ENCODE measurements at places on chromosomes 2 and 18.

DNA sequence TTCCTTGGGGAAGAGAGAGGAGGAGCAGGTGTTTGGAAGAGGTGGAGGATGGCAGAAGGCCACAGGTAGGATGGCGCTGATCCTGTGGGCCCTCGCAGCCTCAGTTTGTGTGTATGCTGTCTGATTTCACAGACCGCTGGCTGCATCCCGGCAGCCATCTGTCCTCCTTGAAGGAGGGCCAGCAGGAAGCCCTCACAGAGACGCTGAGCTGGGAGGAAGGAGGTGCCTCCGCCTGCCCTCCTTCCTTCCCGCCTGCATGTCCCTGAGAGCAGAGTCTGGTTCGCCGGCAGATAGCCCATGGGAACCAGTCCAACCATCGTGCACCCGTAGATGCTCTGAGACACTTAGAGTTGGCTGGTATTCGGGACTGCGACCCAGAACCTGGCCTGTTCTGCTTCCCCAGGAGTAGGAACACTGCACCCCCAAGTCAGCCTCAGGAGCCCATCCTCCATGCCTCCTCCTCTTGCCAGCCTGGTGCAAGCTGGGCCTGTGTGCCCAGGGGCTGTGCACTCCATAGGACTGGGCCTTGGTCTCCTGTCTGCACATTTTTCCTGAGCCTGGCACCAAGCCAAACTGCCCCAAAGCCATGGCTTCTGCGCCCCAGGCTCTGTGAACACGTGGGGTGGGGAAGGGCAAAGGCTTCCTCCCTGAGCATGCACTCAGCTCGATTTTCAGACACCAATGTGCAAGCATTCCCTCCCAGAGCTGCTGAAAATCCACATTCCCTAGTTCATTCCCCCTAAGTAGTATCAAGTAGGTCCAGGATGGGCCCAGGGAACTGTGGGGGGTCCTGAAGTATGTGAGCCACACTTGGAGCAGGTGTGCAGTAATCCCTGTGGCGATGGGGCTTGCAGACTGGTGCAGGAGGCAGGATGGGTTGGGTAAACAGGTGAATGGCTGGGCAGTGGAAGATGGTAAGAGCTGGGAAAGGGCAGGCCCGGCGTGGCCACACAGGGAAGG is 115.6 kb downstream of the SEPTIN10 start:
- DNase-seq = no peak

DNA sequence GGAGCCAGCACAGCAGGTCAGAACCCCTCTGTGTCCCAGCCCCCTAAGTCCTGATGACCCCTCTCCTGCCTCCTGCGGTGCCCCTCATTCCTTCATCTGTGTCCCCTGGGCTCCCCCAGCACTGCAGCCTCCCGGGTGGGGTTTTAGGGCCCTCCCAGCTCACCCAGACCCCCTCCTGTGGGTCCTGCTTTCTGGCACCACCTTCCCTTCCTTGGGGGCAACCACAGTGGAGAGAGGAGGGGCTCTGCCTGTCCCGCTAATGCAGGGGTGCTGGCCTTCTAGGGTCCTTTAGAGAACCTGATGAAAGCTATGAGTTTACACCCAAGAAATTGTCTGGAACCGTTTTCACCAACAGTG is 42.7 kb upstream of the ALPP start:
- no peak for DNase-seq

GRCh38 chr2:151027151-151027550 is 234.5 kb downstream of the RBM43 start:
- DNase-seq = no peak

- DNase-seq = no peak
Measured at GRCh38 chr18:34281722-34282121, 57.0 kb upstream of the NOL4 start.

DNA sequence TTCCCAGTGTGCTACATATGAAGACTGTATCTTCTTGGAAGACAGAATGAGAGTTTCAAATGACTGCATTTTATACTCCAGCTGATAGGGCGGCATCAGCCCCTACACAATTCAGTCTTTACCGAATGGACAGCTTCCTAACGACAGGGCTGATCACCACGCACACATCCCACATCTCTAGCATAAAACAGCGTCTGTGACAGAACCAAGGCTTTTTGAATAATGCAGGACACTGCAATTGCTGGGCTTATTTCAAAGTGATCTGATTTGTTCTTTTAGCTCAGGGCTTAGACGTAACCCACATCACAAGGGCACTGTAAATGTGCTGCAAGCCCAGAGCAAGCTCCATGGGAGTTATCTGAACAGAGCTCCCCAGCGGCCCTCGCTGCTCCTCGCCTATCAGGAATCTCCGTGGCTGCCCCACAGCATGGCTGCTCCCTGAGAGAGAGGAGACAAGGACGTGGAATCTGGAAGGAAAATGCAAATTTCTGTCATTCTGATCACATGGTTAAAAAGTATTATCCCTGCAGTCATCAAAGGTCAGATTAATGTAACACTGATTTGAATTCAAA is 158.5 kb upstream of the ALKAL2 start:
- DNase-seq = no peak

DNA sequence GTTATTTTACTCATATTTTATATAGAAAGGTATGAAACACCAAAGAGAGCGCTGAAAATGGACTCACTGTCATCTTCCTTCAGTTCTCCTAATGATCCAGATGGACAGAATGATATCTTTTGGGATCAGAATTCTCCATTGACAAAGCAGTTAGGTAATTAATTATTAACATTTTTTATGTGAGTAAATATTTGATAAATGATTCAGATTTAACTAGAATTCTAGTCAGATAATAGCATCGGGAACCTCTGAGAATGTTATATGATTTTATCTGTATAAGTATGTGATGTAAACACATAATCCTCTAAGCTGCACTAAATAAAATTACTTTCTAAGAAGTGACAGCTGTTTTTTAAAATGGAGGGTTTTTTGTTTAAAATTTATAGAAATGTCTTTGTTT is 2.0 kb downstream of the ETAA1 start:
- no peak for DNase-seq

- no peak for DNase-seq
Measured at GRCh38 chr2:107582487-107582886, 244.2 kb upstream of the RGPD4 start.

DNA sequence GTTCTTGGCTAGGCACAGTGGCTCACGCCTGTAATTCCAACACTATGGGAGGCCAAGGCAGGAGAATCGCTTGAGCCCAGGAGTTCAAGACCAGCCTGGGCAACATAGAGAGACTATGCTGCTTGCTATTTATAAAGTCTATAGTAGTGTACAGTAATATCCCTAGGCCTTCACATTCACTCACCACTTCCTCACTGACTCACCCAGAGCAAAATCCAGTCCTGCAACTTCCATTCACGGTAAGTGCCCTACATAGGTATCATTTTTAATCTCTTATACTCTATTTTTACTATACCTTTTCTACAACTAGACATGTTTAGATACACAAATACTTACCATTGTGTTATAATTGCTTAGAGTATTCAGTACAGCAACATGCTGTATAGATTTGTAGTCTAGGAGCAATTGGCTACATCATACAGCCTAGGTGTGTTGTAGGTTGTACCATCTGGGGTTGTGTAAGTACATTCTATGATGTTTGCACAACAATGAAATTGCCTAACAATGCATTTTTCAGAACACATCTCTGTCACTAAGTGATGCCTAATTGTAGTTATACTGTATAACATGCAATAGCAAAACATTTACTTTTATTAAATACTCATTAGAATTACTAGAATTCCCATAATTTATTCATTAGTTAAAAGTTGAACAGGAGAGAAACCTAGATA is 8.8 kb downstream of the DHX57 start:
- DNase-seq = no peak

GRCh38 chr2:35447215-35447614 is 908.4 kb upstream of the CRIM1 start:
- DNase-seq = no peak

- no peak for DNase-seq
Measured at GRCh38 chr2:152686321-152686720, 30.9 kb downstream of the PRPF40A start.

DNA sequence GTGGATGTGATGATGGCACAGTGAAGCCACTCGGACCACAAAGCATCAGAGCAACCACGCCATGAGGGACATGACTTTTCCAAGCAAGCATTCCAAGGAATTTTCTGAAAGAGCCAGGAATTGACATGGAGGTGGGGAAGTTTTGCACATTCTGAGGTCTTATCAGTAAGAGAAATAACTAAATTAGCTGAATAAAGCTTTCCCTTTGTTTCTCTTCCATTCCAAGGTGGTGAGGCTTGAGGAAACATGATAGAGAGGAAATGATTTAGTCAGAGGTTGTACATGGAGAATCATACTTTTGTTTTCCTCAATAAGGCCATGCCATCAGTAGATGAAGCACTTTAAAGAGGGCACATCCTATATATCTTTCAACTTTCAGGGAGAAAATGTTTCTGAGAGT is 115.7 kb upstream of the MMADHC start:
- no peak for DNase-seq

DNA sequence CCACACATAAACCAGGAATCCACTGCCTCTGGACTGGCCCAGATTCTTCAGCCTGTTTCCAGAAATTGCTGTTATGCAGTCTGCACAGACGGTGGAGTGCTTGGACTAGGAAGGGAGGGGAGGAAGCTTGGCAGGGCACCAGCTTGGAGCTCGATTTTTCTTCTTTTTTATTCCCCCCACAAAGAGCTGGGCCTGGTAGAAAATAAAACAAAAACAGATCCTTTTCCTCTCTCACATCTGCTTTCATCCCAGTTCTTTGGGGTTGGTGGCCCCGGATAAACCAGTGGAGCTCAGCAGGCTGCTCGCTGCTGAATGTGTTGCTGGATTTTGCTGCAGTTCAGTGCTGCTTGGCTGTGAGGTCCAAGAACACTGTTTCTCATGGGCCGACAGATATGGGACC is 16.0 kb downstream of the LRRTM1 start:
- no peak for DNase-seq

DNA sequence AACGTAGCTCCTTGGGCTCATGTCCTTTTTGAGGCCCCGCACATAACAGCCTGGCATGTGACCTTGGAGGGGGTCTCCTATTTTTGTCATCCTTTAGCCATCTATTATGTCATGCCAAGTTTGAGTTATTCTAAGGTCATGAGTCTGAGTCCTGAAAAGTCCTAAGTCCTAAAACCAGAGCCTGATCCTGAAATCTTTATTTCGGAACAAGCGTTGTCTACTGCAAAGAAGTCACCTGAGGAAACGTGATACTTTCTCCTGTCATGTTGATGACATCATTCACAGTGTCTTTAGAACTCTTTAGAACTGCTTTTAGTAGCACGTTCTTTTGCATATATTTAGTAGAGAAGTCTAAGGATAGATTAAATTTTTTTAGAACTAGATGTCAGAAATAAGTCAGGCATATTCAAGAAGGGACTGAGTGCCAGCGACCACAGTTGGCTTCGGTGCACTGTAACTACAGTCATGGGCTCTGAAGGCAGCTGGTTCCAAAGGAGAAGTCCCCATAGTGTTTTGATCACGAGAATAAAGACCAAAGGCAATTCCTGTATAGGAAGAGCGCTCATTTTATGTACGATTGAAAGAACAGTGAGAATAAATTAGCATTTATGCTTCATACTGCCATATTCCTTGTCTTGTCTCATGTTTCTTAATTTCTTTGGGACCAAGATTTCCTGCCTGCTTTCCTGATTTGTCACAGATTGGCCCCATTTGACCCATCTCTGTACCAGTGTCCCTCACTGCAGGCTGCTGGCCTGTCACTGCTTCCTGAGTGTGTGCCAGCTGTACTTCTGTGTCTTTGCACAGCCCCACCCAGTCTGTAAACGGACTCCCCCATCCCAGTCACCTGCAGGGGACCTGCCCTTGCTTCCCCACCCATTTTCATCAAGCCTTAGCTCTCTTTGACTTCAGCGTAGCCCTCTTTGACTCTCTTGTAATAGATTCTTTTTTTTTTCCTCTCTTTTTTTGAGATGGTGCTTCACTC is 75.8 kb downstream of the ASAP2 start:
- DNase-seq = no peak

GRCh38 chr2:170711774-170712652 is 3.1 kb upstream of the SP5 start:
- DNase-seq = no peak

DNA sequence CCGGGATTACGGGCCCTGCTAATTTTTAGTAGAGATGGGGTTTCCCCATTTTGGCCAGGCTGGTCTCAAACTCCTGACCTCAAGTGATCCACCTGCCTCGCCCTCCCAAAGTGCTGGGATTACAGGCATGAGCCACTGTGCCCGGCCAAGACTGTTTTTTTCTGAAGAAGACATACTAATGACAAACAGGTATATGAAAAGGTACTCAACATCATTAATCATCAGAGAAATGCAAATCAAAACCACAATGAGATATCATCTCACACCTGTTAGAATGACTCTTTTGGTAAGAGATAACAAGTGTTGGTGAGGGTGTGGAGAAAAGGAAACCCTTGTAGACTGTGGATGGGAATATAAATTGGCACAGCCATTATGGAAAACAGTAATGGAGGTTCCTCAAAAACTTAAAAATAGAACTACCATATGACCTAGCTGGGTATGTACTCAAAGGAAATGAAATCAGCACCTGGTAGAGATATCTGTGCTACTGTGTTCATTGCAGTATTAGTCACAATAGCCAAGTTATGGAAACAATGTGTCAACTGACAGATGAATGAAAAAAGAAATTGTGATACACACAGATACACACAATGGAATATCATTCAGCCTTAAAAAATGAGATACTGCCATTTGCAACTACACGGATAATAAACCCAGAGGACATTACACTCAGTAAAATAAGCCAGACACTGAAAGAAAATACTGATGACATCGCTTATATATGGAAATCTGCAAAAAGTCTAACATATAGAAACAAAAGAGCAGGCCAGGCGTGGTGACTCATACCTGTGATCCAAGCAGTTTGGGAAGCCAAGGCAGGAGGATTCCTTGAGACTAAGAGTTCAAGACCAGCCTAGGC is 20.8 kb downstream of the SOS1 start:
- DNase-seq = no peak

DNA sequence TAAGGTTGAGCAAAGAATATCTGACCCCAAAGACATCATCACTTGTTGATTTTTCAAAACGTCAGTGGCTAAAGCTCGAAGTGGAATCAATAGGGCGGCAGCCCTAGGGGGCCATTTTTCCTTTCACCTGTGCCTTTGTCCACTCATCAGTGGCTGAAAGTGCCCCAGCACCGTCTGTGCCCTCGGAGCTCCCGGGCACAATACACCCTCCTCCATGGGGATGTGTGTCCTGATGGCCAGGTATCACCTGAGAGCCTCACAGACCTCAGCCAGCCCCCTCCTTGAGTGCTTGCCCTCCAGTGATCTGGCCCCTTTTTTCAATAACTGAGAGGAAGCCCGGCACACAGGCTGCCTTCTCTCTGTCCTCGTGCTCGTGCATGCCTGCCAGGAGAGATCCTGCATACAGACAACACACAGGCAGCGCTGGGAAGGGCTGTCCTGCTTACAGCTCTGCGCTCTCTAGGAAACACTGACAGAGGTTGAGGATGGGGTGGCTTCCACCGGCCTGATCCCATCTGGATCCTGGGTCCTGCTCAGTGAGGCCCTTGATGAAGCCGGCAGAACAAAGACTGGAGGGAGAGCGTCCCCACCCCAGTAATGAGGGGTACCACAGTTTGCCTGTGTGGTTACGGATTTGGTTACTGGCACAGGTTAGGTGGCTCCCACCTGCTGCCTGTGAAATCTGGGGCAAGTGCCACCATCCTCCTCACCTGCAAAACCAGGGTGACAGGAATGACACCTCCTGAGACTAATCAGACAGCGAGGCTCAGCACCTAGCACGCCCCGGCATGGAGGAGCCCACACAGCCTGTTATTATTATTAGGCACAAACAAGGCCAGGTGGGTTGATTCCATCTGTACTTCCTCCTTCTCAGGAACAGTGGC is 197.5 kb upstream of the RAB6C start:
- no peak for DNase-seq

Measured in T-cell (primary cell).